ENCODE measurements at places on chromosomes 11 and 22.
A peak's percentile ranks its signal among the peaks of the same experiment; 100 is the strongest.

DNA sequence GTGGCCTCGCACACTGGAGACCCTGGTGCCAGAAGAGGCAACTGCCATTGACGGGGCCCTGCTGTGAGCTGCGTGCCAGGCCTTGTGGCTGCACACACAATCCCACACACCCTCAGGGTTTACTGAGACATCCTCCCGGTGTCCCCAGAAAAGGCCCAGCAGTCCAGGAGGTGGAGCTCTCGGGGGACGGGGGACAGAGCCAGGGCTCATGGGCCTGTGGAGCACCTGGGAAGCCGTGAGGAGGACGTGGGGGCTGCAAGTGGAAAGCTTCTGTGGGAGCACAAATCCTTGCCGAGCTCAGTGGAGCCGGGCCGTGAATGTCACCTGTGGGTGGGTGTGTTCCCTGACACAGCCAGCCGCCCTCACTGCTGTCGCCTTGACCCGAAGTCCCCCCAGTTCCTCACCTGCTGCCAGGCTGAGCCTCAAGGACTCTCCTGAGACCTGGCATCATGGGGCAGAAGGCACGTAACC is 609.7 kb downstream of the TBC1D22A start:
- DNase-seq = no peak

DNA sequence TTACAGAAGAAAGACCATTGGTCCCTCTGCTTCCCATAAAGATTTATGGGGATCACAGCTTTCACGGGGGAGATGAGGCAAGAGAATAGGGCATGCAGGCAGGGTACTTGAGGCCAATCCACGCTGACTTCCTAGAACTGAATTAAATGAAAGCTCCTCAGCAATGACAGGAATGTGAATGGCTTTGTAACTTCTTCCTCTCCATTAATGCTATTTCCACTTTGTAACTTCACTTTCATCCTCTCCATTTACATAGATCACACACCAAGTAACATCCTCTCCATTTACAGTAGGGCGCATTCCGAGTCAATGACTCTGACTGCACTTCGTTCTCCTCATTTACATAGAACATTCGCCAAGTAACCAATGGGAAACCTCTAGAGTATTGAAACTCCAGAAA is 89.8 kb downstream of the PIWIL4 start:
- DNase-seq = no peak

GRCh38 chr11:15863411-15863810 is 492.9 kb downstream of the SOX6 start:
- DNase-seq = no peak

DNA sequence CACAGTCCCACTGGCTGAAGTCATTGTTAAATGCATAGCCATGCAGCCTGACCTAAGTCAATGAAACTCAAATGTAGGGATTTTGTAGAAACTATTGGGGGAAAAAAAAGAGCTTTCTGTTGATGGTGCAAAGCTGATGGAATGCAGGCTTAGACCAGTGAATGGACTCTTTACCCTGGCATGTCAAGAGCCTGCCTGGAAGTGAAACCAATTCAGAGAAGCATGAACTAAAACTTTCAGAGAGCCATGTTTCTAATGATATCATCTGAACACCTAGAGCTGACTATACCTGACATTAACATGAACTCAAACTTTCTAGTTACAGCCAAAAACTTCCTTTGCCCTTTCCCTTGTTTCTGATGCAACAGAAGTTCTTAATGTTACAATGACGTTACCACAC is 89.0 kb downstream of the APIP start:
- no peak for DNase-seq

DNA sequence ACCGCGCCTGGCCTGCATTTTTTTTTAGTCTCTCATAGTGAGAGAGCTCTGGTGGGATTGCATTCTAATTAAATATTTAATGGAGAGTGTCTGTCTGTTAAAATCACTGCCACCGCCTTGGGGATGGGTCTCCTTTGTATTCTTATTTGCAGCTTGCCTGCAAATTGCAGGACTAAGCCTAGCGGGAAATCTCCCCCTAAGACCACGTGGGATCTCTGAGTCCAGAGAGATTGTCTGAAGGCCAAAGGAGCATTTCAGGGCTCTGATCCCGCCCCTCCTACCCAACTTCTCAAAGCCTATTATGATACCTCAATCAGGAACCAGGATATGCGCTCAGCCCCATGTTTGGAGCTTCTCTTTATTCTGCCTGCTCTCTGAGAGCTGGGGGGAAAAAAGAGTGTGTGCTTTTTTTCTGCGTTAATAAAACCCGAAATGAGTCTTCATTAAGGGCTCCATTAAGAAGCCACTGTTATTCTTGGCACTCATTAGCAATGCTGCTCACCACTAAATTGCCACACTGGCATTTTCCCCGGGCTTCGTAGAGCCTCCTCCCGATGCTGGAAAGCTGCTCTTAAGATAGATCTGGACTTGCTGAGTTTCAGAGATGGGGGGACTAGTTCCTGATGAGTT is 92.9 kb upstream of the THY1 start:
- DNase-seq = no peak

DNA sequence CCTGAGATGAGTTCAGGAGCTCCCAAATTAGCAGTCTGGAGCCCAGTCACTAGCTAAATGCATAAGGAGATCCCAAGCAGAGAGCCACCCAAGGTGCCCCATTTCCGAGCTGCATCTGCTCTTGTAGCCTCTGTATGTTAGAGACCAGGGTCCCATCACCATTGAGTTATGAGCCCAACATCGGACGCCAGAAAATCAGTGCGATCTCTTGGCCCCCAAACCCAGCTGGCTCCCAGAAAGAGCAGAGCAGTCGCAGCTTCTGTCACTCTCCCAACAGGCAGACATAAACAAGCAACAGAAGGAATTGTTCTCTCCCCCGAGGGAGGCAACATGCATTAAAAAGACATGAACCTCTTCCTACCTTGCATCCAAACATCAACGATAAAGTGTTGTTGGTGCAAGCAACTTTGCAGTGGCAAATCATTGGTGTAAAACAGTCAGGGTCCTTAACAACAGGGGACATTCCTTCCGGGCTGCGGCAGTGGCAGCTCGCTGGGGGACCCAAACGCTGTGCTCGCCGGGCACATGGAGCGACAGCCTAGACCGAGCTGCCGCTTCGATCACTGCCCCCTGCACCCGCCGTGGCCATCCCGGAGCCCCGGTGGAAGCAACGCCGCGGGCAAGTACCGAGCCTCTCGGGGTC is 907.1 kb downstream of the DLG2 start:
- peak; percentile 15 for DNase-seq

- no peak for DNase-seq
Observed at GRCh38 chr11:62925308-62925707, 4.1 kb upstream of the CHRM1 start.

DNA sequence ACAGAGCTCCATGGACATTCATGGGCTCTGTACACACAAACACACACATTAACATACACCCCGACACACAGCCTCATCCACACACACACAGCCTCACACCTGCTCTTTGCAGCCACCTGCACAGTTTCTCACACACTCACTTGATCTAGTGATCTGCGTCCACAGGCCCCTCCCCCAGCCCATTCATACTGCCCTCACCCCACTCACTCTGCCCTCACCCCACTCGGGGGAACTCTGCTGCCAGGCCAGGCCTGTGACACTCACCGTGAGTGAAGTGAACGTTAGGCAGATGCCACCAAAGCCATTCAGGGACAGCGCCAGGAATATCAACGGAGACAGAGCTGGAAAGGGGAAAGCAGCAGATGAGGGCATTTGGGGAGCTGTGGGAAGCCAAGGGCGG is 15.0 kb downstream of the SLC43A1 start:
- DNase-seq = peak; percentile 13

DNA sequence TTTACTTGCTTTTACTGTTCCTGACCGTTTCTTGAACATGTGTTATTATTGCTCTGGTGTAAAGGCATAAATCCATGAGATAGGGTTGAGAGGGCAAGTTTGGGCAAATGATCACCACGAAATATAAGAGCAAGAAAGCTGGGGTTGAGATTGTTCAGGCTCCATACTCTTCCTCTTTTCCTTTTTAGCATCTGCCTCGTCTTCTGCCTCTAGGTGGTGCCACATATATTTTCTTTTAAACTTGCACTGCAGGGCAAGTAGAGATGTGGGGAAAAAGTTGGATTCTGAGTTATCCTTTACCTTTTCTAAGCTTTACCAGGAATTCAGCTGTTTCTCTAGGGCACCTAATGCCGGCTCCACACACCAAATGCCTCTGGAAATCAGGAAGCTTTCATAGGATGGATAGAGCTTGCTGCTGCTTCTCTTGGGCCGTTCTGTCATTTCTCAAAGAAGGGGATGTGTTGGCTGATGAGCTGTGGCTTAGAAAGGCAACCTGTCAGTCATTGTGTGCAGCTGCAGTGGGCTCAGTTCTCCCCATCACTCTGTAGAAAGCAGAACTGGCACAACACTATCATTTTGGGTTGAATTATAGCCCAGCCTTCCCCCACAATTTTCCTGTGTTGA is 98.2 kb downstream of the LDLRAD3 start:
- no peak for DNase-seq

DNA sequence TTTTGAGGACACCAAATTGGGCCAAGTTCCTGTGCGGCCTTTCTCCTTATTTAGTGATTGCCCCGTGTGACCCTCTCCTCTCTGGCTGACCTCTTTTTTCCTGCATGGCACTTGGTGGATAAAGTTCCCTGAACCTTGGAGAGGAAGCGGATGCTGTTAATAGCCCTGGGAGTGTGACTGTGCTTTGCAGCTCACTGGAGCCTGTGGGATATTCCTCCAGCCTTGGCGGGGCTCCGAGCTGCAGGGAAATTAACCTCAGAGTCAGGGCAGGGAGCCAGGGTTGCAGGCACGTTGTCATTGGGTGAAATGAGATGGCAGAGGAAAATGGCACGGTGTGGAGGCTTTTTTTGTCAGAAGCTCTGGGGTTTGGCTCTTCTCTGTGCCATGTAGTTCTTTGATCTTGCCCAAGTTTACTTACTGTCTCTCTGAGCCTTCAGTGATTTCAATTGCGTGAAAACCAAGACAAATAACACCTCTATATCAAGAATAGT is 965 bp downstream of the OR9Q1 start:
- DNase-seq = no peak

DNA sequence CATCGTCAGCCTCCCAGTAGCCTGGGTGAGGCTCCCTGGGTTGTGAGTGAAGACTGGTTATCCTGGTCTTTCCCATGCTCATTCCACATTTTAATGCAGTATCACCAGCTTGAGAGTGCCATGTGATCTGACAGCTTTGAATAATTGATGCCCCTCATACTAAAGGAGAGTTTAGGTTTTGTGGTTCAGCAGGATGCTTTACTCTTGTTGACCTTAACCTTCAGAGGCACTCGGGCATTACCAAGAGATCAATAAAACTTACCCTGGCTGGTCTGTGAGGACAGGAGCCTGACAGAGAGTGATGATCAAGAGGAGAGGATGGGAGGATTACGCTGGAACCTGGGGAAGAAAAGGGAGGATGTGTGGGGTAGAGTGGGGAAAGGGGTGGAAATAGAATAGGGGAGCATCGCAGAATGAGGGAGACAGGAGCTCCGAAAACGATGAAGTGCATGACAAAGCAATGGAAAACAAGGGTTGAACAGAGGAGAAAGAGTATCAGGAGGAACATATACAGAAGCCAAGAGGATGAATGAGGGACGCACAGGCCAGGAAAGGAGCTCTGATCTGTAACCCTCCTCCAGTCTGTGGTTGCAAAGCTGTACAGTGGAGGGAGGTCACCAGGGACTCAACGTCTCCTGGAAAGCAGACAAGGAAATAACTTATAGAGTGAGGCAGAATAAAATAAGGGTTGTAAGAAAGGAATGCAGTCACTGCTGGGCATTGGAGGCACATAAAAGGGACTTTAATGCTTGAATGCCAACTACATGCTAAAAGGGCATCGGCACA is 594.5 kb downstream of the NTM start:
- peak; percentile 79 for DNase-seq

DNA sequence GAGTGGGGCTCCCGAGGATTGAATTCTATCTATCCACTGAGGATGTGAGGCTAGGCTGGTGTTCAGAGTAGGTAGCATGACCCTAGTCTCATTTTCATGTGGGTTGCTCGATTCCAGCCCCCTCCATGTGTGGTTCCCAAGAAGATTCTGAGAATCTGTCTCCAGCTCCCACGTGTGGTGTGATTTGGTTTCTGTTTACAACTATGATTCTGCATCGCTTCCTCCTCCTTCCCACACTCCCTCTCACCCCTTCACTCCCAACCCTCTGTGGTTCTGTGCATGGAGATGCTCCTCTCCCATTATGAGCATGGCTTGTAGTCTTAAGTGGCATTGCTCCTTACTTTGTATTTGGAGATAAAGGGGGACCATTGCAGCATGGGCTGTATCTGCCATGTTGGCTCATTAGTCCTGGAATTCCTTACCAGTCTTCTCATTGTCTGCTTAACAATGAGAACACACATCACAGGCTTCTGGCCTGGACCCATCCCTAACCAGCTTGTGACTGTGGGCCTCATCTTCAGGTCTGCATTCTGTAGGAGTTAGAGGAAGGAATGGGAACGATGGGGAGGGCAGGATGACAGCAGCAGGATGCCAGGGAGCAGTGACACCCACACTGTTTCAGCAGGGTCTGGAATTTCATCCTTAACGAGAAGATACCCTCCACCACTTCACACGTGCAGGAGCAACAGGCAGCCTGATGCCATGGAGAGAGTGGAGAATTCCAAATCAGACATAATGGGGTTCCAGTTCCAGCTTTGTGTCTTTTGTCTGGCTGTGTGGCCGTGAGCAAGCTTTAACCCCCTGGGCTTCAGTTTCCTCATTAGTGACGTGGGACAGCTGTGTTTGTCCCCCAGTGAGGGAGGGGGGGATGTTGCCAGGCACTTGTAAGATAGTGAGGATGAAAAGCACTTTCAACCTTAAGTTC is 86.0 kb downstream of the CCDC81 start:
- DNase-seq = no peak

DNA sequence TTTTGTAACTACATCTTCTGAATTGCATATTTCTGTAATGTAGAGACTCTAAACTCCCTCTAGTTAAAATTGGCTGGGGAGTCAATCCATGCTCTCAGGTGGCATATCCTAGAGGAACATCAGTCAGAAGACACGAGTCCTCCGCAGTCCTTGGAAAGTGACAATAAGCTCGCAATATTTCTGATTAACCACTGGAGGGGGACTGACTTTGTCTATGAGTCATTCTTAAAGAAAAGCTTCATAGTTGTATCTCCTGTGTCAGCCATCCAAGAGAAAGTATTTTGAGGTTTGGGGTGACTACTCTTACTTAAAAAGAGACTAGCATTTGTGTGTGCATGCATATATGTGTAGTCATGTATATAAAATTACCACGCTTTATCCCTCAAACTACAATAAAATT is 60.2 kb downstream of the SLN start:
- no peak for DNase-seq

- no peak for DNase-seq
Observed at GRCh38 chr11:77072851-77073327, 6.1 kb downstream of the CAPN5 start.

GRCh38 chr11:66429983-66430602 is 8.6 kb downstream of the MRPL11 start:
- peak; percentile 44 for DNase-seq

DNA sequence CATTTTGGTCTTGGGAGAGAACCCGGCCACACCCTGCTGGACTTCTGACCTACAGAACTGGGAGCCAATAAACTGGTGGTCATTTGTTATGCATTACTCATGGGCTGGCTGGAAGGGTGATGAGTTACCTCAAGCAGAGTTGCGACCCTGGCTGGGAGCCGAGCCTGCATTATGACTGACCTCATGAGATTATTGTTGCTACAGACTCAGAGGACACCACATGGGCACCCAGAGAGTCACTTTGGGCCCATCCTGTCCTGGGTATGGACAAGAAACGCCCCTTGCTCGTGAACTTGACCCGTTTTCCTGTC is 531.7 kb downstream of the TBC1D22A start:
- DNase-seq = no peak

- DNase-seq = no peak
Observed at GRCh38 chr11:34480314-34480713, 33.3 kb downstream of the ELF5 start.
